ENCODE measurements at places on chromosomes 16 and 17.

DNA sequence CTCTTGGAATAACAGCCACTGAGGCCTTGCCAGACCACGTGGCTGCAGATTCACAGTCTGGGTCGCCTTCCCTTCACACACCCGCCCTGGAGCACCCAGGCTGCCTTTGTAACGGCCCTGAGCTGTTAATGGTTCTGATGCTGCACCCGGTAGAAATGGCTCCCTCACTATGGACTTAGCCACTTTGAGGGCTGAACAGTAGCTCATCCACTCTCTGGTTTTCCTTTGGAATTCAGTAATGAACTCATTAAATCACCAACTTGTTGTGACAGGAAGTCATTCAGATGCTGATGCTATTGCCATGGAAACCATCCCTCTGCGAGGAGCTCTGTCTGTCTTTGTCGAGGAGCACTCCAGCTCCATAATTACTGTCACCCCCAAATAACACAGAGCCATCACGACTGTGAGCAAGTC, 59.2 kb downstream of the CDK5R1 start:
- DNase-seq, result no peak

DNA sequence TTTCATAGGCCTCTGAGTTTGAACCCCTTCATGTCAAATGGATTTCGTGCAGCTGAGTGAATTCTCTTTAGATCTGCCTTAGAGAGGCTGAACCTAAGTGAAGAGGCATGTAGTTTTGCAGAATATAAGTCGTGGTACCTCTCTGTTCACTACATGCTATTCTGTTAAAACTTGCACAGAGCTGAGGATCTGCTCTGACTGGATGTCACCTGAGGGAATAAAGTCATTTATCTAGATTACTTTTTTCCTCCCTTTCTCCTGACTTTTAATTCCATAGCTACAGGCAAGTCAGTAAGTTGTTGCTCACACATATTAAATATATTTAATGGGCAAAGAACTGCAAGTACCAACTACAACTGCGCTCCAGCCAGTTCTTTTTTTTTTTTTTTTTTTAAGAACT, 64.7 kb downstream of the WNT3 start:
- DNase-seq, result no peak

DNA sequence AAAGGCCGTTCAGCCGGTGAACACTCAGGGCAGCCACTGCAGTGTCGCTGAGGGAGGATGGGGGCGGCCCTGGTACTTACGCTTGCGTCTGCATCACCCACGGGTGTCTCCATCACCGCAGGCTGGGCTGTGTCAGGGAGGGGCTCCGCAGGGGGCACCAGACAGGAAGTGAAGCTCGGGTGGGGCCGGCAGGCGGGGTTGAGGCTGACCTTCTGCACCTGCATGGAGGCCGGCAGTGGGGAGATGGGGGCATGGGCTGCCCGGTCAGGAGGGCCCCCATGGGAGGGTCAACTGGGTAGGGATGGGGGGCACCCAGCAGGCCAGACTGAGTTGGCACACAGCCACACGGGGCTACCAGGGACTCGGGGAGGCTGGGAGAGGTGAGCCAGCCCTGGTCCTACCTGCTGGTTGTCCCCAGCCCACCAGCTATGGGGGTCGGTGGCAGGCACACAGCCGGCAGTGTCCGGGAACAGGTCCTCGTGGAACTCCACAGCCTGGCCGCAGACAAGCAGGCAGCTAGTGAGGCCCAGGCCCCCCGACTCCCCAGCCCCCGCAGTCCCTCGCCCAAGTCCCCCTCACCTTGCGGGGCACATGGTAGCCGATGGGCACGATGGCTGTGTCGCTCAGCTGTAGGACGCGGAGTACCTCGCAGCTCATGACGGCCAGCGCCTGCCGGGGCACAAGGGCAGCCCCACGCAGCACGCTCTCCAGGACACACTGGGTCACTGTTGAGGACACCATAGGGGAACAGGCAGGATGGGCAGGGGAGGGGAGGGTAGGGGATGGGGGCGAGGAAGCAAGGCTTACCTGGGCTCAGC, 7.2 kb upstream of the VASN start:
- DNase-seq, result no peak

DNA sequence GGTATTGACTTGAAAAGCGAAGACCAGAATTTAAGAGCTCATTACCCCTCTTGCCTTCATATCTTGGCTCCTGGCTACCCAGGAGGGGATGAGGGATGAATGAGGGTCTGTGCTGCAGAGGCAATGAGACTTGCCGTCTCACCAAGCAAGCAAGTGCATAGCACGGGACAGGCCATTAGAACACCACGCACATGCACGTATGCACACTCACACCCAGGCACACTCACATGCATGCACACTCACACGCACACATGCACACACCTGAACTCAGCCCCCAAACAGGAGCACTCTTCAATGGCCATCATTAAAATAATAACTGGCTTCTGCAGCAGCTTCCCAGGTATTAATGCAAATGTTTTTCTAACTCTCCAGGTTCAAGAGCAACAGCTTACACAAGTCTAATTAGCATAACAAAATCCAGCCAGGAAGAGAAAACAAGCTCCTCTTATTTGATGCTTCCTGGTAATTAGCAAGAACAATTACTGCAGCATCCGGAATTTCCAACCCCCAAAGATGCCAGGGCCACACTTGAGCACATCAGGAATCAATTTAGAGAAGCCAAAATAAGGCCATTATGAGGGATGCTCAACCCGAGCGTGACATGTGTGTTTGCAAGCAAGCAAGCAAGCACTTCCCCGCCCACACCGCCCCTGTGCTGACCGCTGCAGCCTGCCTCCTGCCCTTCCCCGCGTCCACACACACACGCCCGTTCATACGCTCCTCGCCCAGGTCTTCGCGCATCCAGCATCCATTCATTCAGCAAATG, 171.6 kb upstream of the TNRC6C start:
- DNase-seq, result no peak

GRCh38 chr17:75688209-75688825, 21.2 kb downstream of the SAP30BP start:
- DNase-seq, result no peak

GRCh38 chr16:56281249-56281805, 90.0 kb downstream of the GNAO1 start:
- no peak for DNase-seq

GRCh38 chr17:16954521-16954920, 17.4 kb downstream of the TNFRSF13B start:
- DNase-seq, result no peak

GRCh38 chr17:20280851-20281250, 186.5 kb downstream of the LGALS9B start:
- no peak for DNase-seq

DNA sequence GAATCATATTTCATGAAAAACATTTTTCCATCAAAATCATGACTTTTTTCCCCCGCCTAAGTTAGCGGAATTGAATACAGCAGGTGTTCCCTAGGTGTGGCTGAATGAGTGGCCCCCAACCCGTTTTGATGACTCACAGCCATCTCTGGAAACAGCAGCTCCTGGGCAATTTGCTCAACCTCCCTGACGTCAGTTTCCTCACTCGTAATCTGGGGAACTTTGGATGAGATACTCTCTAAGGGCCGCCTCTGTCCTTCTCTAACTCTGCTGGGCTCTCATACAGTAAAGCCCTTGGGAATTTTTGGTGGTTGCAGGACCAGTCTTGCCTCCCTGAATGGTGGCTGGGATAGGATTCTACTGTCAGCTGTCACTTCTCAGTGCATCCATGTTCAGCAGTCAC, 11.6 kb upstream of the NTN1 start:
- DNase-seq, result no peak

GRCh38 chr16:58948244-58948643, 214.1 kb upstream of the GOT2 start:
- no peak for DNase-seq

DNA sequence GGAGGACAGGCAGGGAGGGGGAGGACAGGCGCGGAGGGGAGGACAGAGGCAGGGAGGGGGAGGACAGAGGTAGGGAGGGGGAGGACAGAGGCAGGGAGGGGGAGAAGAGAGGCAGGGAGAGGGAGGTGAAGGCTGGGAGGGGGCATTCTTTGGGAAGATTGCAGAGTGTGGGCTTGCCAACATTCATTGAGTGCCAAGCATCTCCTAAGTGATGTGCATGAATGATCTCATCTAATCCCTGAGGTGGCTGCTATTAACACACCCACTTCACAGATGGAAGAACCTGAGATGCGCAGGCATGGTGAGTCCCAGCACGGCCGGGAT, 58.3 kb downstream of the NT5M start:
- DNase-seq, result no peak

DNA sequence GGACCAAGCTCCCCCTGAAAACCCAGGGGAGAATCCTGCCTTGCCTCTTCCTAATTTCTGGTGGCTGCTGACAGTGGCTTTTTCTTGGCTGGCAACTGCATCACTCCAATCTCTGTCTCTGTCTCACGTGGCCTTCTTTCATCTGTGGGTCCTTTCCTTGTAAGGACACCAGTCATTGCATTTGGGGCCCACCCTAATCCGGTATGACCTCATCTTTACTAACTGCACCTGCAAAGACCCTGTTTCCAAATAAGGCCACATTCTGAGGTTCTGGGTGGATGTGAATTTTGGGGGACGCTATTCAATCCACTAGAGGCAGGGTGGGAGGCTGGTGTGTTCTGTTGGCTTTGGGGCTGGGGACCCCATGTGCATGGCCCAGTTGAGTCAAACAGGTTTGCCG, 11.0 kb downstream of the SLC12A3 start:
- no peak for DNase-seq

DNA sequence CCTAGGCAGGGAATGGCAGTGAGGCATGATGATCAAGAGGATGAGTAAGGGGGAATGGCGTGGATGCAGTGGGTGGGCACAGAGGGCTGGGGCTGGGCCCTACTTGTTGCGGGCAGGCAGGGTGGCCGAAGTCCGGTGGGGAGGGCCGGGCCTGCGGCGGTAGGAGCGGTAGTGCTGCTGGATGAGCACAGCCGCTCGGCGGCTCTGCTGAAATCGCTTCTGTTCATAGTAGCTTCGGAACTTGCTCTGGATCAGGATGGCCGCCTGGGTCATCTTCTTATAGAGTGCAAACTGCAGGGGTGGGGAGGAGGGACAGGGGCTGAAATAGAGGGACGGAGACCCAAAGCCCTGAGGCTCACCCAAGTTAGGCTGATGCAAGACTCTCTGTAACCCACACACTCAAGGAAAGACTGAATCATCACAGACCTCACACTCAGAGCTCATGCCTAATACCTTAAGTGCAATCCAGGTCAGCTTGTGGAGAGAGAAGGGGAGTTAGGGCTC, 1.5 kb upstream of the SPAG7 start:
- DNase-seq, result no peak

GRCh38 chr17:83079352-83079747, at the start of gene METRNL:
Gene METRNL (plus strand): TSS chr17:83079609. CDS start chr17:83079816, 207 bp downstream.
- peak; percentile 44 for DNase-seq

GRCh38 chr17:17155568-17155967, 50.6 kb downstream of the PLD6 start:
- no peak for DNase-seq

GRCh38 chr17:61455324-61456060, 3.3 kb downstream of the TBX4 start:
- no peak for DNase-seq

GRCh38 chr16:24609740-24610415, 70.5 kb downstream of the RBBP6 start:
- no peak for DNase-seq

DNA sequence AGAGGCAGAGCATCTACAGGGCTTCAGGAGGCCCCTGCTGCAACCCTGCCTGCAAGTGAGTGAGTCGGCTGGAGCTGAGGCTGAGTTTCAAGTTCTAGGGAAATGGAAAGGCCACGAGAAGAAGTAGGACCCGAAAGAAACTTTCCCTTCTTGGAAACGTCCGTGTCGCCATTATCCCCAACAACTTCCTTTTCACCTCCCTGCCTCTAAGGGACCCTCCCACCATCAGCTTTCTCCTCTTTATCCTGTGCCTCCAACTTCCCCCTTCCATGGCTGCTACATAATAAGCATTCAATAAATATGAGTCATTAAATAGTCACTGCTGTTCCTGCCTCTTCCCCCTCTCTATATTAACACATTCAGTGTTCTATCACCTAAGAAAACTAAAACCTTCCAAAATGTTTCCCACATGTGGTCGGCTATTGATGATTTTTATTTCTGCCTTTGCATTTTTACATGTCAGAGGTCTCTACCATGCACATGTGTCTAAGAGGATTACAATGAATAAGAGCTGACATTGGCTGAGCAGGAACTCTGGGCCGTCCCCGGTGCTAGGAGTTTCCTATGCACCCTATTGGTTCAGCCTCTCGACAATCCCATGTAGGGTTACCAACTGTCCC, 115.9 kb upstream of the TNRC6C start:
- no peak for DNase-seq

GRCh38 chr17:33258296-33258695, 34.8 kb downstream of the ASIC2 start:
- no peak for DNase-seq

Measured in activated CD4-positive, alpha-beta T cell treated with anti-CD3 and anti-CD28 coated beads, Interleukin-2, amount 50 U/mL, for 1 hour (primary cell).